ENCODE measurements at places on chromosomes 7 and 10.

GRCh38 chr10:77529050-77529576 is 108.5 kb downstream of the KCNMA1 start:
- DNase-seq: no peak

- peak; percentile 87 for DNase-seq
Observed at GRCh38 chr10:5033061-5033778, 29.6 kb upstream of the AKR1C2 start.

DNA sequence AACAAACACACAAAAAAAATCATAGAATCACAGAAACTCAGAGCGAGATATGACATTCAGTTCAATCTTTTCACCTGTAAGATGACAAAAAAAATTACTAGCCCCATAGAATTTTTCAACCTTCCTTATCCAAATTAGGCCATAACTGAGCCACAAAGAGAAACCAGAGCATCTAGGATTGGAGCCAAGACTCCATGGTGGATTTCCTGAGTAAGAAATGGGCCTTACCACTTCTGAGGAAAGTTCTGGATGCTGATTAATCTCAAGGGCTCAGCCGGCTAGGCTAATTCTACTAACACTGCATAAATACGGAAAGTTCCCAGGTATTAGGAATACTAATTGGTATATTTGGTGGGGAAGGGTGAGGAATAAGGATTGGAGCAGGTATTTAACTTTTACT is 16.8 kb downstream of the LIPM start:
- no peak for DNase-seq

GRCh38 chr10:122475591-122476332 is 14.4 kb downstream of the HTRA1 start:
- no peak for DNase-seq

DNA sequence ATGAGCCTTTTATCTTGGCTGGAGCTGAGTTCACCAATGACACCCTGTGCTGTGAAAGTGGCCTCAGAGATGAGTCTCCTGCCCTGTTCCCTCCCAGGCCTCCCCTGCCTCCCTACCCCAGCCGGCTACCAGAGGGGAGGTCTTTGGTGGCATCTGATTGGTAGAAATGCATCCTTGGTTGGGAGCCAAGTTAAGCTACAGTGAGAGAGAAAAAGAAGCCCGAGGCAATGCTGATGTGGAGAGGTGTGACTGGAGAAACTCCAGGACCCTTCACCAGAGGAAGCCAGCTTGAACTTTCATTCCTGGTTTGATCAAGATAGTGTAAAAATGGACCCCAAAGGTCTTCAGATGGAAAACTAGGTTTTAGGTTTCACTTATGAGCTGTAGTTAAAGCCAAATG is 191.1 kb upstream of the TCF7L2 start:
- DNase-seq: no peak

DNA sequence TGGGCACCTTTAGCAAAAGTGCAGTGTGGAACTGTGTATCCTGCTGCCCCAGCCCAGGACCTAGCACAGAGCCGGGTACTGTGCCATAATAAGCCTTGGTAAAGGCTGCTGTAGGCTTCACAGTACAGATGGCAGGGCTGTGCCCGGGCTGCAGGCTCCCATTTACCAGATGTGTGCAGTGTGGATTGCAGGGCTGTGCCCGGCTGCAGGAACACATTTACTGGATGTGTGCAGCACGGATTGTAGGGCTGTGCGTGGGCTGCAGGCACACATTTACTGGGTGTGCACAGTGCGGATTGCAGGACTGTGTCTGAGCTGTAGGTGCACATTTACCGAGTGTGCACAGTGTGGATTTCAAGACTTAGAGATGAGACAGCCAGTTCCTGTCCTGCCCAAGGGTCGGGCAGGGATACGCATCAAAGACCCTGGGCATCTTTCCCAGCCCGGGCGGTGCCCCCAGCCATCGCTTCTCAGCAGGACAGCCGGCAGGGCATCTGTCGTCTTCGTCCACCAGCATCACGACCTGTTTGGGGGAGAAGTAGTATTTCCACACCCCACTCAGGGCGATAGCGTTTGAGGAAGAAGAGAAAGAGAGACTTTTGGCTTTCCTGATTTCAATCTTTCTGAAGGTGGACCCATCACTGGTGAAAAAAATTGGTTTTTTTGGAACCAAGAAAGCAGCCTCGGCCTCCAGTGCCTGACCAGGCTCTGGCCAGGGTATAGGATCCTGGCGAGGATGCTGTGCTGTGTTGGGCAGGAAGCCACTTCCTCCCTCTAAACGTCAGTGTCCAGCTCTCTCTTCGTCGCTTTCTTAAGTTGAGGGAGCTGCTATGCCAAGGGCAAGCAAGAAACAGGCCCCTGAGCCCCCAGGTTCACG is 180.8 kb downstream of the CUX1 start:
- no peak for DNase-seq

Data from mammary epithelial cell (primary cell).